ENCODE measurements at places on chromosomes 7 and 10.

- no peak for DNase-seq
These were observed 336.4 kb upstream of the TMEM229A start for GRCh38 chr7:124369310-124369709.

DNA sequence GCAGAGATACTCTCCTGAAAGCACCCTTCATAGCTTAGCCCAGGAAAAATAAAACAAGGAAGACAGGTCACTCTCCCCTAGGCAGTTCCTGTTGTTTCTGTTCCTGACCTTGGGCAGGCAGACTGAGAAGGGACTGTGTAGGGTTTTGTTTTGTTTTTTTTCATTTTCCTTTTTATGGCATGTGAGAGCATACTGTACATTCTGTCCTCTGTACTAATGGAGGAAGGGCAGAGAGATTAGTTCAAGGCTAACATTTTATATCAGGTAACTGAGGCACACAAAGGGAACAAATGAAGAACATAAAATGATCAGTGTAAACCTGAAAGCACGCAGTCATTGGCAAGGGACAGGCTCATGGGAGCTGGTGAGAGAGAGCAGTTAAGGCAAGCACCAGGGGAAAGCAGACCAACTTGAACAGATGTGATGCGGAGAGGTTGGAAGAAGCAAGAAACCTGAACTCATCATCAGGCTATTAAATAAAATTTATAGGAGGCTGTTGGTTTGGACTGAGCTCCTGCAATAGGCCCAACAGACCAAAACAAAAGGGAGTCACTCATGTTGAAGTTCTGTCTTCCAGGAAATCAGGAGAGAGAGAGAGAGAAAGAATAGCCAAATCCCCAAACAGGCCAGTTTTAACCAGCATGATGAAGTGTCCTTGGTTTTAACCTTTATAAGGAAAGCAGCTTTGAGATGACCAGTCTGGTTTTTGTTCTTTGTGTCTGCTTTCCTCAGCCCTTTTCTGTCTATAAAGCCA is 34.1 kb upstream of the PDCD4 start:
- no peak for DNase-seq

DNA sequence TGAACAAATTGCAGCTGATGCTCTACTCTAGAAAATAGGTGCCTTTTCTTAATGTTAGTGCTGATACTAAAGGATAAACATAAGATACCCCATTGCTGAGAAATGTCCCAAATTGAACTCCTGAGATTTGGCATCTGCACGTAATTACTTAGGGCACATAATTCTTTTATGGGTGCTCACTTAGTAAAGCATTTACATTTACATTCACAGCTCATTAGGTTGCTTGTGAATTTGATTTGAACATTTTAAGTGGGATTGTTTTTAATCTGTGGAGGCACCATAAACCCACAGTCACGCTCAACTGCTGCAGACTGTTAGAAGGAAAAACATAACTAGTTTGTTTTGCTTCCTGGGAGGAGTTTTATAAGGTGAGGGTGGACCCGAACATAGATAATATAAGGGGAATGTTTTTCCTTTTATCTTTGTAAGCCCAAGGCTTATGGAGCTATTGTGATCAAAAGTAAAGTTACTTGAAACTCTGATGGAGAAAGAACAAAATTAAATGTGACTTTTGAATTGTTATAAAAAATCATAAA is 560.8 kb downstream of the REEP3 start:
- DNase-seq, result no peak

DNA sequence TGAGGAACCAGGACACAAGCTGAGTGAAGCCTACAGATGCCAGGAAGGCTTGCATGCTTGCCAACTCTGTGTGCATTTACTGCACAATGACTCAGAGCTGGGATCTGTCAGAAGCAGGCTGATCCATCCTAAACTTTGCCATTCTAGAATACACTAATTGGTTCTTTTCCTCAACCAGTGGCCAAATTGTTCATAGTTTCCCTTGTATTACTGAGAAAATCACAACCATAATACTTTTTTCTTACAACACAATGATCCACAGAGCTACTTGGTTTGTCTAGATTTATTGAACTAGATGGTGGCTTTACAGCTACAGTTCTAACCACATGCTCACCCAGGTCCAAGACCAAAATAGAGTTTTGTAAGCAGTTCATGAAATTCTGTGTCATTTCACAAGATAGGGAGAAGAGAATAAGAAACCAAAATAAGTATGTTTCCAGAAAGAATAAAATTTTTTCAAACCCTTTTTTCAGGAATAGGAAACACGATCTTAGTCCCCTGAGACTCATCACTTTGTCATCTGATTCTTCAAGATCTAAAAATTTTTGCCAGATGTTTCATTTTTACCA is 21.0 kb upstream of the LRRC17 start:
- no peak for DNase-seq

- DNase-seq, result peak; percentile 10
These were observed 76.6 kb upstream of the HGF start for GRCh38 chr7:81846398-81846797.

DNA sequence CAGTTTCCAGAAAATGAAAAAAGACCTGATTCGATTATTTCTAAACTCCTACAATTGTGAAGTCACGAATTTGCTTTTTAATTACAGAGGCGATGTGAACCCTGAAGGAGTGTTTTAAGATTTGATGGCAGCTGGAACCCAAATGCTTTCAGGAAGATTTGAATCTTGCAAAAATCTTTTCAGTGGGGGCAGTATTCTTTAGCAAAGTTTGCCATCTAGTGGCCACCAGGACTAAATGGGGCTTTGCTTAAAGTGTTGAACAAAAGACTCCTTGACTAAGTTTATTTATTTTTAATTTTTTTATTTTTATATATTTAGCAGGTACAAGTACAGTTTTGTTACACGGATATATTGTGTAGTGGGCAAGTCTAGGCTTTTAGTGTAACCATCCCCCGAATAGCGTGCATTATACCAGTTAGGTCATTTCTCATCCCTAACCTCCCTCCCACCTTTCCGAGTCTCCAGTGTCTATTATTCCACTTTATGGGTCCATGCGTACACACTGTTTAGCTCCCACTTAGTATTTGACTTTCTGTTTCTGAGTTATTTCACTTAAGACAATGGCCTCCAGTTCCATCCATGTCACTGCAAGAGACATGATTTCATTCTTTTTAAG is 98.8 kb downstream of the CACNB2 start:
- peak; percentile 37 for DNase-seq

DNA sequence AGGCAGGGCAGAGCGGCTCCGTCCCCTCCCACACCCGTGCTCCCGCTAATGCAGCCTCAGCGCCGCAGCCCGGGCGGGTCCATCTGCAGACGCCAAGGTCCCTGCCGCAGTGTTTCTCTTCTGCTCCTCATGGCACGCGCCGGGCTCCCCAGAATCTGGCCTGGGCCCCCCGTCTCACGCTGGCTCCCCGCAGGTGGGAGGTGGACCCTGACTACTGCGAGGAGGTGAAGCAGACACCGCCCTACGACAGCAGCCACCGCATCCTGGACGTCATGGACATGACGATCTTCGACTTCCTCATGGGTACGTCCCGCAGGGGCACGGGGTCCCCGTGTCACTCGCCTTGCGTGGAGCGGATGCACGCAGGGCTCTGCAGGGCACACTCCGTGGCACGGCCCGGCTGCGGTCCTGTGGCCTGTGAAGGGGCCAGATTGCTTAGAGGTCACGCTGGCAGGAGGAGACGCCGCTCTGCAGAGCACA is 33.5 kb upstream of the FOXL3 start:
- no peak for DNase-seq

GRCh38 chr10:85557077-85557476 is 809.5 kb downstream of the GRID1 start:
- DNase-seq, result no peak

DNA sequence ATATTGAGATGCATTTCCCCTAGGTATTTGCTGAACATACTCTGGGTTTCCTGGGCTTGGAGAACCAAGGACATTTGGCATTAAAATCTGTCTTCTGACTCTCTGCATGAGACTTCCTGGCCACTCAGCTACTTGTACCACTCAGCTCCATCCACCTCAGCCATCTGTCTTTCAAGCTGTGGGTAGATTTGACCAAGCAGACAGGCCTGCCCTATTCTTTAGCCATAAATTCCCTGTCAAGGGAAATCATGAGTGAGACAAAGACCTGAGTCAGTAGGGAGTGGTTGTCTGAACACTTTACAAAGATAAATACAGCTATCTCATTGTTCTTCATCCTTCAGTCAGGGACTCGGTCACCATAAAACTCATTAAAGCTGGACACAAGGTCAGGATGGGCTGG is 399.1 kb downstream of the GPAM start:
- no peak for DNase-seq

DNA sequence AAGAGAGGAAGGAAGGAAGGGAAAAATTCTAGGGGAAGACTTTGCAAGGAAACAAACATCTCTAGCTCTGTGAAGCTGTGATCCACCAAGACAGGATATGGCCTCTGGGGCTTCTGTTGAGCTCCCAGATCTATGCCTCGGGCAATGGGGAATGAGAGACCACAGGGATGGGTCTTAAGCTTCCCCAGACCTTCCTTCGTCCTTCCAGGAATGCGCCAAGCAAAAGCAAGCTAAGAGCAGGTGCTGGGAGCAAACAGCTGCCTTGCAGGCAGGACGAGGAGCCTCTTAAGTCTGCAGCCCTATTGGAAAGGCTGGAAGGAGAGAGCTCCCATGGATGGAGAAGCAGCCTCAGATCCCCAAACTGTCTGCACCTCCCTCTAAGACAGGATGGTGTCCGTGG is 21.9 kb upstream of the ELN start:
- no peak for DNase-seq
